ENCODE measurements at places on chromosomes 7 and 10. TPM values are rescaled to one million over a fixed set of nuclear protein-coding genes. Genes with fewer than 3 reads are reported as not detected.

C1GALT1 gene
- 26.2 TPM for total RNA-seq

ZKSCAN5 gene
- 11.6 TPM for total RNA-seq

- no peak for DNase-seq
Measured at GRCh38 chr7:150439967-150440366, 10.5 kb upstream of the GIMAP8 start.

DNA sequence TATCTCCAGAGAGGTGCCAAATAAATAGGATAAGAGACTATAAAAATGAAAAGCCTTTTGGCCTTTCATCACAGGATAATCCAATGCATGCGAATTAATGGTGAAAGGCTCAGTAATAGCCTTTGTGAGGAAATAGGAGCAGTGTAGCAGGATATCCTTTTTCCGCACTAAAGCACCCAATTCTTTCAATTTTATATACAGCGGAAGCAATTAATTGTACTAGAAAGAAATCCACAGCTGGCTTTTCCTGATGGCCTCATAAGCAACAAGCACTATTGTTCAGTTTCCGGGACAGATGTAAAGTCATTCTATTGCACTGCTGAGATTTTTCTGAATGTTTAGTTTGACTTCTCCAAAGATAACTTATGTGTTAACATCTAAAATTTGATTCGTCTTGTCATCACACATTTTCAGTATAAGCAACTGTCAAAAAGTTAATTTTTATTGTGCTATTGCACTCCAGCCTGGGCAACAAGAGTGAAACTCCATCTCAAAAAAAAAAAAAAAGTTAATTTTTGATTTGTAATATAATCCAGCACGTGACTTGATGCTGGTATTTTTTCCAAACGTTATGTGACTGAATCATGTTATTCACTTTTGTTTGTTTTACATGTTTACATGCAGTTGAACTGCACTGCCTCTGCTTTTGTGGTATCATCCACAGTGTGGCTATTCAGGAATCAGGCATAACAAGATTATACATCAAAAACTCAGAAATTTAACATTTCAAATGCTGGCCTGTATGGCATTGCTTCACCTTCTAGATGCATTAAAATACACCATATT is 8.4 kb upstream of the BMPR1A start:
- DNase-seq, result no peak

- DNase-seq, result no peak
Measured at GRCh38 chr7:24498439-24498838, 74.8 kb upstream of the PALS2 start.

DNA sequence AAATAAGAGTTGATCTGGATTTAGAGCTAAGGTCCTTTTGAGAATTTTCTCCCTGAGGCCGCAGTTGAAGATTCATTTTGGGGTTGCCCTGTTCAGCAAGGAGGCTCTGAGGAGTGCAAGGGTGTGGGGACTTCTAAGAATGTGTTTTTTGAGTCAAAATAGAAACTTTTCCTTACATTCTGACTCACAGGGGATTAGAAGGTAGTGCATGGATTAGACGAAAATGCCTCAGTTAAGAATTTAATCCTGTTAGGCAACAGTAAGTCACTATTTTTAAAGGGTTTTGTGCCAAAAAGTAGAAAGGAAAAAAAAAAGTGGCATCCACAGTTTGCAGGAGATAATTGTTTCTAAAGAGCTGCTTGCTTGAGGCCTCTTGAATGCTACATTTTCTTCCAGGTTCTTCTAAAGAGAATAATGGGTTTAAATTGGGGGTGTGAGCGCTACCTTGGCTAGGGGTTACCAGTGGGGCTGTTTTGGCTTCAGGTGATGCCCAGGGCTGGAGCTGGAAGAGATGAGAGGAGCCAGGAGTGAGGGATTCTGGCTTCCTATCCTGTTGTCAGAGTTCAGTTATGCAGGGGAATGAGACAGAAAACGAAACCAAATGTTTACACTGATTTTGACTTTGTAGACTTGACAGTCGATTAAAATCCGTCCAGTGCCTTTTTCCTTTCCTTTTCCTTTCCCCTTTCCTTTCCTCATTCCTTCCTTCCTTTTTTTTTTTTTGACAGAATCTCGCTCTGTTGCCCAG is 52.9 kb downstream of the BAMBI start:
- no peak for DNase-seq

- no peak for DNase-seq
Measured at GRCh38 chr7:87918740-87919139, 15.3 kb upstream of the ADAM22 start.

DNA sequence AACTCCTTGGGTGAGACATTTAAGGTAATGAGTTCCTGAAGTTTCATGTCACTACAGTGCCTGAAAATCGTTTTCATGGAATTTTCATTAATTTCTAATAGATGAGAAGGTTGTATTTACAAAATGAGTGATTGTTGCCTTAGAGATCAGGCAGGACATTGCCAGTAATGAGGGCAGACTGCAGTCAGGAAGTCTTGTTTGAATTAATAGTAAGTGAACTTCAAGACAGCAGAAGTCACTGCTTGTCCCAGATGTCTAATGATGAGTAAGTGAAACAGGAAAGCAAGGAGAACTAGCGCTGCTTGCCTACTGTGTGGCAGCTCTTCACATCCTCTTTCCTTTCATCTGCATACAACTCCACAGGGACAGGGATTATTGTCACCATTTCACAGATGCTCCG is 237.4 kb downstream of the BAMBI start:
- no peak for DNase-seq

- no peak for DNase-seq
Measured at GRCh38 chr10:62043421-62044021, 142.0 kb downstream of the ARID5B start.

Measured in osteocyte (in vitro differentiated cells).